Endodermal cell (in vitro differentiated cells): ENCODE measurements at places on chromosomes 1 and 21.

- DNase-seq: peak; percentile 78
These were observed 42.2 kb upstream of the WNT4 start for GRCh38 chr1:22184892-22185612.

DNA sequence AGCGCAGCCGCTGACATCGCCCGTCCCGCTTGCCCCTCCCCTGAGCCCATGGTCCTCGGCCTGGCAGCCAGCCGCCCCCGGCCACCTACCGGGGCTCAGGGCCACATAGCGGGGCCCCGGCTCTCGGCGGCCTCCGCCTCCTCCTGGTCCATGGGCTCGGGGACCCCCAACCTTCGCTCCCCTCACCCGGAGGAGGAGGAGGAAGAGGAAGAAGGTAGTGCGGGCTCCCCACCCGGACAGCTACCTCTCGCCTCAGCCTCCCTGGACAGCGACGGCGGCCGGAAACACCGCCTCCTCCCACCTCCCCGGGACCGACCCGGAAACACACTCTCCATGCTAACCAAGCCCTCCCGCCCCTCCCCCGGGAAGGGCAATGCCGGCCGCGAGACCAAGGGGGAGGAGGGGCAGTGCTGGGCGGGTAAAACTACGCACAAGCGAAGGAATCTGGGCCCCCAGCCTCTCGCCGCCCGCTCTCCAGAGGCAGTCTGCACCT, at the start of gene KIAA0319L:
KIAA0319L (minus strand) TSS at position 286 of the 493 bp plus-strand sequence. CDS start 2,912 bp downstream, outside the sequence.
- peak; percentile 90 for DNase-seq

DNA sequence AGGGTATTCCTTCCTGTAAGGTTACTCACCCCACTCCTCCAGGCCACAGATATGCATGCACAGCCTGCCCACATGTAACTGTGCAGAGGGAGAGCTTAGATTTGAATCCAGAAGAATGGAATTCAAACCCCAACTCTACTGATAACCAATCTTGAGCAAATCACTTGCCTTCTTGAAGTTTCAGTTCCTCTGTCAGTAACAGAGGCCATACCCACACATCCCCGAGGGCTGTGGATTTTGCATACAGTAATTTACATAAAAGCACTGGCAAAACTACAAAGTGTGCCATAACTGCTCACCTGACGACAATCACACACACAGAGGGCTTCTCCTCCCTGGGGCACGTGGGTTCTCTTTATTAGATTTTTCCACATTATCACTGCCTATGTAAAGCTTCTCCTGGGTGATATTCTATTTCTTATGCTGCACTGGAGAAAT, 18.6 kb downstream of the CD247 start:
- no peak for DNase-seq

- DNase-seq: peak; percentile 81
These were observed 4.5 kb upstream of the IER5 start for GRCh38 chr1:181083842-181084605.

DNA sequence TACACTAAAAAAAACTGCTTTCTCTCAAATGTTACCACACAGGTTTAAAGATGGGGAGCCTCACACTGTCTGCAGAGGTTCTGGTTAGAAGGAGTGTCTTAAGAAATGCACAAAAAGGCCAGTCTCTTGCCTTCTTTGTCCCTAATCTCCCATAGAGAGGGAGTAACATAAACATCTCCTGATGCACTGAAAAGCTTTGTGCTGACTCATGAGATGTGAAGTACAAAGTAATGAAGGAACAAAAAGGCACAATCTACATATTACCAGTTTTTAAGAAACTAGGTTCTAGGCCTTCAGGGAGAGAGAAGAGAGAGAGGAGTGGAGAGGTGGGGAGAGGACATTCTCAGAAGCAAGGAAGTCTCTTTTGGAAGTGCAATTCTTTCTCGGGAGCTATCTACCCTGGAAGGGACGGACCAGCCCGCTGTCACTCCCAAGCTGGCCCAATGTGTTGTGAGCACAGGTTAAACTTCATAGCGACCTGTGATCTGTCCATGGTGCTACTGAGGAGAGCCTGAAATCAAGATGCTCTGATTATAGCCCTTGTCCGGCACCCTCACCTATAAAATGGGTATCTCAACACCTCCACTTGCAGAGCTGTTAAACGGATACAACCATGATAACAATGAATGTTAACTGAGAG, 458.1 kb downstream of the DISC1 start:
- DNase-seq: peak; percentile 92

GRCh38 chr1:182384387-182384960, 7.1 kb downstream of the GLUL start:
- no peak for DNase-seq

- DNase-seq: no peak
These were observed 156.4 kb downstream of the PTGER3 start for GRCh38 chr1:70891051-70891843.

DNA sequence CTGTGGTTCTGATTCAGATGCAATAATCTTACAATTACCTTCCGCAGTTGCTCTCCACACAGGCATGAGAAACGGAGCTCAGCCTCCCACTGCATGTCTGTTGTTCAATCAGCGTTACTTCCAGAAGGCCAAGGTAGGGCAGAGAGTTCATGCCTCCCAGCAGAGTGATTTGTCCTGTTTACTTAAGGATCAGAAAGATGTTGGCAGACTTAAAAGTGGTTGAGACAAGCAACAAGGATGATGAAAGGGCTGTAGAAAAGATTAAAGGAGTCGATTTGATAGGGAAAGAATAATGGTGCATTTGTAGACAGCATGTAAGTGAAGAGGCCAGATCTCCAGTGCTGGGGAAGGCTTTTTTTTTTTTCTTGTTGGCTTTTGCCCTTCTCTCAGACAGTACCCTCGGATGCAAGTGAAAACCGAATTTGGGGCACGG, 26.6 kb downstream of the ARMH1 start:
- DNase-seq: no peak

- DNase-seq: no peak
These were observed 10.2 kb downstream of the CD52 start for GRCh38 chr1:26327956-26328362.

DNA sequence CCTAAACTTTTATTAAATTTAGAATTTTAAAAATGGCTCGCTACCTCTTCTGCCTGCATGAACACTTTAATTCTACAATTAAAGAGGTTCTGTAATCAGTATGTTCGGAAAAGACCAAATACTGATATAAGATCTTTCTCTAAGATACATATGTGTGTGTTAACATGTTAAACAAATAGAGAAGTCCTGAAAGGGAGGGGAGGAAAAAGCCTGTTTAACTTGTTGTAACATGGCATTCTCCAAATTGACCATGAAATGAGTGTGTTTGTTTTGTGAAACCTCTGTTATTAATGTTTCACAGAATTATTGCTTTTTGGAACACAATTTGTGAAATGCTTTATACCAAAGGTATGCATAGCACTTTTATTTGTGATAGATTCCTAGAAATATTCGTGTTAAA, 77.0 kb downstream of the MARK1 start:
- no peak for DNase-seq

DNA sequence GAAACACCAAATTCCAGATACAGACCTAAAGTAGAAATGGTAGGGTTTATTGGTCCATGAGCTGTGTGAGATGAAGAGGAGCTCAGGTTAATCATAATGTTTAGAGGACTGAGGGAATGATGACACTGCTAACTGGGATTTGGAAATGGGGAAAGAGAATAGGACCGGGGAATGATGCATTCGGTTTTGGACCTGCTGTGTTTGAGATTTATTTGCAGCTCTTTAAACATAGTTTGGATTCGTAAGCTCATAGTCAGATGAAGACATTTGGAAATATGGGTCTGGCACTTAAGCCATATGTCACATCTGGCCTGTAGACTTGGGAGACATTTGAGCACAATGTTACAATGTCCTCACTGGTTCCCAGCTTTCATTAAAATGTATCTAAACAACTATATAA, 127.9 kb upstream of the DUSP10 start:
- no peak for DNase-seq

DNA sequence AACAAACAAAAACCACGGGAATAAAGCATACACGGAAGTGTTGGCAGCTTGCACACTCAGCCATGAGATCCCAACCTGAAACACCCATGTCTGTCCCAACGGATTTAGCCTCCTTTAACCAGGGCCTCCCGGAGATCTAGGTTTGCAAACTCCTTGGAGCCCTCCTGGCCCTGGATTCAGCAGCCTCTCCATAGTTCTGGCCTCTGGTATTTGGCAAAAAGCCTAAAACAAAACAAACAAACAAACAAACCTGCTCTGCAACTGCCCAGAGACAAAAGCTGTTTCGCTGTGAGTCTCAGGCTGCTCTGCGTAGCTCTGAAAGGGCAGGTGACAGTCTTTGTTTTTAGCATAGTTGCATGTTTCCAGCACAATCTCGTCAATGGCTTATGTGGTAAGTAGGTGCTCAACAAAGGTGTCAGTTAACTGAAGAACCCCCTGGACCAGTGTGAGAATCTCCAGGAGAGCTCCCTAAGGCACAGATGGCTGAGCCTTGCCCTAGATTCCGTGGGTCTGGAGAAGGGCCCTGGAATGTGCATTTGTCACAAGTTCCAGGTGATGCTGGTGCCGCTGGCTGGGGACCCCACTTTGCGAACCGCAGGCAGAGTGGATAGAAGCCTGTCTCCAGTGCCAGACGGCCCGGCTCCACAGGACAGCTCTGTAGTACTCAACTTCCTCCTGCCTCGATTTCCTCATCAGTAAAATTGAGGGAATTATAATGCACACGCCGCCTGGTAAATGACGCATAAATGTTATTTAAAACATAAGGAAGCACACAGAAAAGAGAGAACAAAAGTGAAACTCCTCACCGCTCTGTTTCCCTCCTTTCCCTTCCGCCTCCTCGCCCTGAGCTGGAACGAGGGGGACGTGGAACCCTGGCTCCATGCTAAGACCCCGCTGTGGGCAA, 86.2 kb downstream of the RIPK4 start:
- peak; percentile 63 for DNase-seq

GRCh38 chr1:174785510-174785909, 214.2 kb upstream of the CACYBP start:
- DNase-seq: no peak

- no peak for DNase-seq
These were observed 386.9 kb upstream of the PROX1 start for GRCh38 chr1:213600879-213601278.
